Stimulated activated CD4-positive, alpha-beta T cell treated with anti-CD3 and anti-CD28 coated beads, Interleukin-4, amount 100 ng/mL, for 24 hours (primary cell): ENCODE measurements at places on chromosomes 5 and 9.

DNA sequence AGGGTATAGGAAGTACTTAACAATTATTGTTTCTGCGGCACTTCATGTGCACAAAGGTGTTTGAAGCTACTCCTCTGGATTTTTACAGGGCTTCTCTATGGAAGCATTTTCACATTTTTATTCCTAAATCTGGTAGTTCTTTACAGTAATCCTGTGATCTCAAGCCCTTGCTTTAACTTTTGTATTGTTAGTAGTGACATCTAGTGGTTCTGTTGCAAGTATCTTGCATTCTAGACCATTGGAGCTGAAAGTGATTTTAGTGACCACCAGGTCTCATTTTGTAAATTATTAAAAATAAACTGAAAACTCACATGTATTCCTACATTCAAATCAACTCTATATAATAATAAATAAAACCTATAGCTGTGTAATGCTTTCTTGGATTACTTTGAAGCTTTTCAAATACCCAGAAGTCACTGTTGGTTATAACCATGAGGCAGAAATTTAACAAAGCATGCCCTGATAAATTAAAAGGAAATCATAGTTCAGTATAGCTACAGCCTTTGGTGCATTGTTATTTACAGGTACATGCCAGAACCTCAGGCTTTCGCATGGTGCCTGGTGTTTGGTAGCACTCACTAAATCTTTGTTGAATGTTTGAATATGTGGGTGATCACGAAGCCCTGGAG lies 18.9 kb downstream of the RPS23 start:
- no peak for DNase-seq

GRCh38 chr5:133149345-133149744 lies 97.5 kb downstream of the HSPA4 start:
- no peak for DNase-seq

- DNase-seq = no peak
Observed at GRCh38 chr9:113237026-113237425, 15.7 kb downstream of the SLC31A1 start.

- DNase-seq = no peak
Observed at GRCh38 chr5:12413075-12413474, 508.8 kb upstream of the CTNND2 start.

GRCh38 chr5:76701298-76701697 lies 14.6 kb upstream of the F2R start:
- DNase-seq = no peak

DNA sequence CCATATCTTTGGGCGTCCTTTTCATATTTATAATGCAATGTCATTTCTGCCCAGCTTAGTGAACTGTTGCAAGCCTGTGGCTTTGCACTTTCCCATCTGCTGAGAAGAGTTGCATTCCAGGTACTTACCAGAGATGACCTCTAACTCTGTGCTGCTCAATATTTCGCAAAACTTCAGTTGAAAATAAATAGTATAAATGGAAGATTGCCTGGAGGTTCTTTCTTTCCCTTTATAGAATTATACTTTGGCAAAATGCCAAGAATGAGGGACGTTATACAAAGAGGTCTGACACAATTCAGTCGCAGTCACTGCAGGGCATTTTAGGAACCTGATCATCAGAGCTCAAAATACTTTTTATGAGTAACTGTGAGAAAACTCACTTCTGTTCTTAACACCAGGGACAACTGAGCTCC lies 18.9 kb upstream of the VLDLR start:
- no peak for DNase-seq

GRCh38 chr9:38696999-38697398 lies 22.9 kb downstream of the FAM240B start:
- no peak for DNase-seq

- DNase-seq = no peak
Observed at GRCh38 chr5:112735702-112736101, 2.0 kb upstream of the APC start.

DNA sequence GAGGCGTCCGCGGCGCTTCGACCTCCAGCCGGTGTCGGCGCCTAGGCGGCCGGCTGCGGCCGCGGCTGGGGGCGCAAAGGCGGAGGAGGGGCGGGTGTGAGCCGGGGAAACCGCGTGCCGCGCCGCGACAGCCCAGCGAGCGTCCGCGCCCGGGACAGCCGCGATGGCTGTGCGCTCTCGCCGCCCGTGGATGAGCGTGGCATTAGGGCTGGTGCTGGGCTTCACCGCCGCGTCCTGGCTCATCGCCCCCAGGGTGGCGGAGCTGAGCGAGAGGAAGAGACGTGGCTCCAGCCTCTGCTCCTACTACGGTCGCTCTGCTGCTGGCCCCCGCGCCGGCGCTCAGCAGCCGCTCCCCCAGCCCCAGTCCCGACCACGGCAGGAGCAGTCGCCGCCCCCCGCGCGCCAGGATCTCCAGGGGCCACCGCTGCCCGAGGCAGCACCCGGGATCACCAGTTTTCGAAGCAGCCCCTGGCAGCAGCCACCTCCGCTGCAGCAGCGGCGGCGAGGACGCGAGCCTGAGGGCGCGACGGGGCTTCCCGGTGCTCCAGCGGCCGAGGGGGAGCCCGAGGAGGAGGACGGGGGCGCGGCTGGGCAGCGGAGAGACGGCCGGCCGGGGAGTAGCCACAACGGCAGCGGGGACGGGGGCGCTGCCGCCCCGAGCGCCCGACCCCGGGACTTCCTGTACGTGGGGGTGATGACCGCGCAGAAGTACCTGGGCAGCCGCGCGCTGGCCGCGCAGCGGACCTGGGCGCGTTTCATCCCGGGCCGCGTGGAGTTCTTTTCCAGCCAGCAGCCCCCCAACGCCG lies 605 bp downstream of the CHSY3 start:
- DNase-seq = no peak

DNA sequence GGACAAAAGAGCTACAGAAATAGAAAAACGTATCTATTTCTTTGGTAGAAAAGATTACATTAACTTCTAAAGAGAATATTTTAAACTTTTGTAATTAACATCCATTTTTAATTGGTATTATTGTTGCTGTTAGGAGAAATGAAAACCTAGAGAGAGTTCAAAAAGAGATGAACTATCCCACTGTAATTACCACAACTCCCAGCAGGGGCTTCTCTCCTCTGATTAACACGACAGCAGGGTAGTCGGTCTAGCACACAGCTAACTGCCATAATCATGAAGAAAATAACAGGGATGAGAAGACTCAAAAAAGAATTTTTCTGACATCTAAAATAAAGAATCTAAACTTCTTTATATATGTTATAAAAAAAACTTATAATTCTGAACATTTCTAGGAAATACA lies 86.2 kb upstream of the CDH9 start:
- DNase-seq = no peak

DNA sequence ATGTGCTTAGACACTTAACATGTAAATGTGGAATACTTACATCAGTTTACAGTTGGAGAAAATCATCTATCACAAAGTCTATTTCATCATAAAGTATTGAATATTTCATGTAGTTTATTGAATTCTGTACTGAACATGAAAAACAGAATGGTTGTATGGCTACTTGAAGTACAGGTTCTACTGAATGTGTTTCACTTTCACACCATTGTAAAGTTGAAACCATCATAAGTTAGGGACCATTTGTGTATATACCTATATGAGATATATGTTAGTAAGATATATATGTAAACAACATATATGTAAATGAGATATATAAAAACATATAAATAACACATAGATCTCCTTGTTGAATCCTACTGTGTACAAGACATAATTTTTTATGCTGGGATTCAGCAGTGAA lies 63.0 kb upstream of the TAF11L2 start:
- DNase-seq = no peak

- no peak for DNase-seq
Observed at GRCh38 chr5:179318221-179318955, 26.9 kb downstream of the ADAMTS2 start.

- DNase-seq = no peak
Observed at GRCh38 chr5:78103232-78103918, 191.1 kb downstream of the AP3B1 start.

GRCh38 chr9:129394061-129394885 lies 216.2 kb upstream of the IER5L start:
- no peak for DNase-seq

- DNase-seq = no peak
Observed at GRCh38 chr9:93112864-93113389, 16.9 kb downstream of the CARD19 start.

GRCh38 chr5:77022511-77023417 lies 7.4 kb upstream of the AGGF1 start:
- DNase-seq = no peak

GRCh38 chr5:41925555-41925951 lies 472 bp downstream of the FBXO4 start:
- DNase-seq = peak; percentile 25

DNA sequence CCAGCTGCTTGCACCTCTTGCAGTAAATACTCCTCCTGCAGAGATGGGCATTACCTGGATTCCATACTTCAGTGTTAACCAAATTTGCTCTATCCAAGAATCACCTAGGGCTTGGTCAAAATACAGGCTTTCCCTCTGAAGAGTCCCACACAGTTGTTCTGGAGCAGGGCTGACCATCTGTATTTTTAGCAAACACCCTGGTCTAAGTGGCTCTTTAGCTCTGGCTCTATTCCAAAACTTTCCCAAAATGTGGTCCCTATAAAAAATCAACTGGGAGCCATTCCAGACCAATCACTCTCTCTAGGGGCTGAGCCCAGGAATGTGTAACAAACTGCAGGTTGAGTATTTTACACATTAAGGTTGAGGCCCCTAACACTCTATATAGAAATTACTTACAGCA lies 153.7 kb downstream of the SPOCK1 start:
- no peak for DNase-seq

DNA sequence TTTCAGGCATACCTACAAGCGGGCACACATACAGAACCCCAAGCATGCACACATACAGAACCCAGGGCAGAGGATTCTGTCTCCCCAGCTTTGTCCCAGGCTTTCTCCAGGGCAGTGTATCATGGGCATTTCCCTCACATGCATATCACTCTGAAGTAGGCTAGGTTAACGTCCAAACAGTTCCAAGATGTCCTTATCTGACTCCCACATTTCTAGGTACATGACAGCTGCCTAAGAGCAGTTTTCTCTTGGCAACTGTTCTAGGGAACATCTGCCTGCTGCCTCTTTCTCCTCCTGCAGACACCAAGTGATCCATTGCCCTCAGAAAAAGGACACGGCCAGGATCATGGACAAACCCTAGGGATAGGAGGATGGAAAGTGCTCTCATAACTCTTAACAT lies 84.9 kb upstream of the NR3C1 start:
- DNase-seq = no peak

DNA sequence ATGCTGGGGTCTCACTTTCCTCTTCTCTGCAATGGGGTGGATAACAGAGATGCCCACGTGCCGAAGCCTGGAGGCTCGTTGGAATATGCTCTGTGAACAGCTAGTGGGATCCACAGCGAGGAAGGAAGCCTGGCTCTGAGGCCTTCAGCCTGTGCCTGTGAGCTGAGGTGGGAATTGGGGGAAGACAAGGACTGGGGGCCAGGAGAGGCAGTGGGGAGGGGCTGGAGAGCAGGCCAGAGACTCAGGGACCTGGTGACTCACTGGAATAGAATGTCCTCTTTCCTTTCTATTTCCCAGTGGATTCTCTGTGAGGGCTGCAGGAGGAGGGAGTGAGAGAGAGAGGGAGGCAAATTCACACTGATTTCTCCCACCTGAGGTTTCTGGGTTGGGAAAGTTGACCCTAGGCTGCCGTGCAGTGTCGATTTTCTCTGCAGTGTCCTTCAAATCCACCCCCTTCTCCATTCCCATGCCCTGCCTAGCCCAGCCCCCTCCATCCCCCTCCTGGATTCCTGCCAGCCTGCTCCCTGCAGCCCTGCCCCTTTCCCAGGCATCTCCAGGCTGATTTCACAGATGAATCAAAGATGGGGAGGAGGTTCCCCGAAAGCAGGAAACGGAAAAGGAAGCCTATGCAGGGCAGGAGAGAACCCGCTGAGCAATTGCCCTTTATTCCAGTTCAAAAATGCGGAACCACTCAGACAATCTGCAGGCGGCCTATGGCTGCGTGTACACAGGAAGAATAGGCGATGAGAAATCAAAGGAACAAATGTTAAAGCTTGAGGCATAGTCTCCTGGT lies 1.4 kb upstream of the SPAAR start:
- DNase-seq = no peak

DNA sequence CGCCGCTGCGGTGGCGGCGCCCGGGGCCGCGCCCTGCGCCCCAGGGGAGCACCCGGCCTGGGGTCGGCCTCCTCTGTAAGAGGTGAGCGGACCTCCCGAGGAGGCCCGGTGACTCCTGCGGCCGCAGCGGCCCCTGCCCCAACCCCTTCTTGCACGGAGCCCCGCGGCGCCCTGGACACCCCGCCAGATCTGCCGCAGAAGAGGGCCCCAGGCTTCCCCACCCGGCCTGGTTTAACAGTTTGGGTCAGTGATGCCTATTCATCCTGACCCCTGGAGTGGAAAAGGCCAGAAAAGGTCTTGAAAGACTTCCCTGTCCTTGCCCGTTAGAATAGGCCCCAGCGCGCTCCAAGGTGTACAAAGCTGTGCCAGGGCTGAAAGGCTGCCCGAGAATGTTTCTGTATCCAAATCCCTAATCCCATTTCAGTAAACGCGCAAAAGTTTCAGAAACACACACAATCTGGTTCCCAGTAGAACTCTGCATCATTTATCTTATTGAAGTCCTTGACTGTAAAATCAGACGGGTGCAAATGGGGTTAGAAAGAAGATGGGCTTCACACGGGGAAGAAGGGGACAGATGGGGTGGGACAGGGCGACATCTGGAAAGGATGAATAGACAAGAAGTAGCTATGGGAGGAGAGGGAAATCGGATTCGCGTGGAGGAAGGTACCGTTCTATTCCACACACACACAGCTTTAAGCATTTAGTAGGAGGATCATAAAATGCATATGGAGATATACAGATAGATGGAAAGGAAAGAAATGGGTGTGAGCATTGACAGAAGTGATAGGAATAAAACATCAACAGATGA lies 1.1 kb upstream of the SSBP2 start:
- DNase-seq = peak; percentile 5

GRCh38 chr5:90876366-90876765 lies 317.8 kb downstream of the ADGRV1 start:
- no peak for DNase-seq

GRCh38 chr5:16723821-16724220 lies 107.0 kb upstream of the RETREG1 start:
- no peak for DNase-seq

DNA sequence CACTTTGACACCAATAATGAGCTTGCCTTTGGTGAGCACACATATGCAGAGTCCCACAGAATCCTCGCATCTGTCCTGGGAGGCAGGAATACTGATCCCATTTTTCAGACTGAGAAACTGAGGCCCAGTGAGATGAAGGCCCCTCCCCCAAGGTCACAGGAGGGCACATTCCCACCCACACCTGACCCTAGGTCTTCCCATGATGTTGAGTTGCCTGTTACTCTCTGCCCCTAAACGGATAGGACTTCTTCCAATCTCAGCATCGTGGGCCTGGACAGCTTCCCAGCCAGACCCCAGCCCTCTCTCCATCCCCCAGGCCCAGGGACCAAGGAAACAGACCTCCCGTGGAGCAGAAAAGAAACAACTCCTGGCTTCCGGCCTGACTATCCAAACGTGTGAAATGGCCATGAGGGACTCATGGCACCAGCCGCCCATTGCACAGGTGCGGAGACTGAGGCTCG lies 877 bp downstream of the SH3GLB2 start:
- DNase-seq = no peak

GRCh38 chr5:102801371-102801770 lies 46.3 kb downstream of the PAM start:
- DNase-seq = no peak

GRCh38 chr5:92998456-92998855 lies 582.6 kb downstream of the NR2F1-AS1 start:
- DNase-seq = no peak
